ENCODE measurements at places on chromosomes 1 and 21.

GRCh38 chr1:162908780-162909179 lies 47.8 kb upstream of the CCDC190 start:
- no peak for DNase-seq

DNA sequence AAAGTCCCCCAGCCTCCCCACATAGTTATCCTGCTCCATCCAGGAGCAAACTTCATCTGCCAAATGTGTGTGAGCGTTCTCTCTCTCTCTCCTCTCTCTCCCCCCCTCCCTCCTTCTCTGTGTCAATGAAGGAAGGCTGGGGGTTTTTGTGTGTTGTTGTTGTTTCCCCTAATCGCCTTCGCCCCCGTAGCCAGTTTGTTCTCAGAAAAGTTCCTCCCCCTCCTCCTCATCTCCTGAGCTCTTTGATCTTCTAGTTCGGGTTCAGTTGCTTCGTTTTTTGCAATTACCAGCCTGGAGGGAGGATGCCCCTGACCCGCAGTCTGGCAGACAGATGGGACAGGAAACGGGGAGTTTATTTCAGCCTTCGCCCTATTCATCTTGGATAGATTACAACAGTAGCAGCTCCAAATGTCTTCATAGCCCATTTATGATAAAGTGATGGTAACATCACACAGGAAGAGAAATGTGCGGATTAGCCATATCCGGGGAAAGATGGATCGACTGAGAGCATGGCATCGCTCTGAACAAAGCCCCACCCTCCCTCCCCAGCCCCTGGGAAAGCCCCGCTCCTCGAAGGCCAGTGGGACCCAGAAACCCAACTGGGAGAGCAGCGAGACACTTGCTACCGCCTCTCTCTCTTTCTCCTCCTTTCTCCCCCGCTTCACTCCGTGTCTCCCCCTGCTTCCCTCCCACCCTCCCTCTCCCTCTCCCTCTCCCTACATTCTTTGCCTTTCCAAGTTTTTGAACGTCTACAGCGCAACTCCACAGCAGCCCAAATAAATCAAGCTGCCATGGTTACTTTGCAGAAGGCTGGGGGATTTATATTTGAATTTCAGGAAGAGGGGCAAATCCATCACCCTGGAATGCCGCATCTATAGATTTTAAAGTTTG lies 139.7 kb upstream of the ARHGEF16 start:
- DNase-seq = no peak

GRCh38 chr1:96360036-96360795 lies 361.4 kb upstream of the PTBP2 start:
- no peak for DNase-seq

DNA sequence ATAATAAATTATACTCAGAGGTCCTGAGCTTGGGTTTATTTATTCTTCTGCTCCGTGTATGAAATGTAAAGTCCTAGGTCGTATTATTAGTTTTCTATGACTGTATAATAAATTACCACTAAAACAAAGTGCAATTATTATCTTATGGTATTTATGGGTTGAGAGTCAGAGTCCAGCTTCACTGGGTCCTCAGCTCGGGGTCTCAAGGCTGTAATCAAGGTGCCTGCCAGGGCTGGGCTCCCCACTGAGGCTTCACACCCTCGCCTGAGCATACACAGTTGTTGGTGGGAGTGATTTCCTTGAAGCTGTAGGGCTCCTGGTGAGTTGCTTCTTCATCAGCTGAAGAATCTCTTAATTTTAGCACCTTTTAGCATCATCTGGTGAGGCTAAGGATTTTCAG lies 15.2 kb downstream of the UBASH3A start:
- no peak for DNase-seq

GRCh38 chr1:83762039-83762365 lies 236.9 kb downstream of the TTLL7 start:
- DNase-seq = no peak

DNA sequence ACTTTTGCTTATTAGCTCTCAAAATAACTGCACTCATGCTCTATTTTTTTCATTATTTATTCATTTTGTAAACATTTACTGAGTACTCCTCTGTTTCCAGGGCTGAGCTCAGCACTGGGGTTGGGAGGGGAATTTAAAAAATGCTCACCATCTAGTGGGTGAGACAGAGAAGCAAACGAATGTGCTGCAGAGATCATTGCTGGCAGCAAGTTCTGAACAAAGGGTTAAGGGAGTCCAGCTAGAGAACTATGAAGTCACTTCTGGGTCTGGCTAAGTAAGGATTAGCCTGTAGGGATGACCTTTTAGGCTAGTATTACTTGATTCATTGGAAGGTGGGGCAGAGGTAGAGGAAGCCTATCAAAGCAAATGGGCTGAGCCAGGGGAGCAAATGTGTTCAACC lies 99.1 kb upstream of the ZNF644 start:
- DNase-seq = no peak

DNA sequence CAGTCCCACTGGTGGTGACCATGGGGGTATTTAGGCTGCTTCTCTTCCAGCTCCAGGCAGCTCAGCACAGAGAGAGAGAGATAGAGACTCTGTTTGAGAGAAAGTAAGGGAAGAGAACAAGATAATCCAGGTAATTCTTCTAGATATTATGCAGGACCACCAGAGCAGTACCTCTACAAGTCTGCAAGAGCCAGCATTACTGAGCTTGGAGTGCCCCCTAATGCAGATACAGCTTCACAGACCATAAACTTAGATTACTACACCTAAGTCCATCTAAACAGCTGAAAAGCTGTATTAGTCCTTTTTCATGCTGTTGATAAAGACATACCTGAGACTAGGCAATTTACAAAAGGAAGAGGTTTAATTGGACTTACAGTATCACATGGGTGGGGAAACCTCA lies 570.3 kb downstream of the LRRIQ3 start:
- DNase-seq = no peak

DNA sequence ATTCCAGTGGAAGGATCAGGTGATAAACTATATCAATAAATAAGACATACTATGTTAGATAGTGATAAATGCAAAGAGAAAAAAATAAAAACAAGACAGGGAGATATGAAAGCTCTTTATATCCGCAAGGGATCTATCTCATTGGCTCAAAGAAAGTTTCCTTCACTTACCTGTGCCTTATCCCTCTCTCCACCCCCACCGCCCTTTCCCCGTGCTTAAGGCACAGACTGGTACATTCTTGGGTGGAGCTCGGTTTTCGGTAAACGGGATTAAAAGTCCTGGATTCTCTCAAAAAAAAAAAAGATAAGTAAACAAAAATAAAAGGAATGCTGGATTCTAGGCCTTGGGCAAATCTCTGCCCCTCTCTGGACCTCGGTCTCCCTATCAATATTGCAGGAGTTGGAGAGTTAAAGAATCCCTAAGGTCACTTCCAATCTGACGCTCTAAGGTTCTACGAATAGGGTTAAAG lies 593 bp upstream of the DNAJC16 start:
- DNase-seq = no peak

GRCh38 chr21:38506661-38507281 lies 8.5 kb upstream of the ERG start:
- no peak for DNase-seq

- DNase-seq = peak; percentile 65
Observed at GRCh38 chr1:16032388-16033102, 10.7 kb downstream of the CLCNKA start.

DNA sequence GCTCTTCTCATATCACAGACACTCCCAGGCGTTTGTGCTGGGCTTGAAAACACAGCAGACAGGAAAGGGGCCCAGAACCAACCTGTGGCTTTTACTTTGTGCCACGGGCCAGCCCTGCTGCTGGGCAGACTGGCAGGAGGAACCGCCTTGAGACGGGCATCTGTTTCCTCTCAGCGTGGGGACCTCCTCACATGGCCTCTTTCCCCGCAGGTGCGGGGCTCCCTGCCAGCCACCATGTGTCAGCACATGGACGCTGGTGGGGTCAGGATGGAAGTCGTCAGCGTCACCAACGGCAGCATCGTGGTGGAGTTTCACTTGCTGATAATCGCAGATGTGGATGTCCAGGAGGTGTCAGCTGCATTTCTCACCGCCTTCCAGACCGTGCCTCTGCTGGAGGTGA lies 47.8 kb downstream of the UMODL1 start:
- no peak for DNase-seq

GRCh38 chr1:2507744-2508155 lies 18.6 kb downstream of the PANK4 start:
- DNase-seq = no peak

GRCh38 chr1:74690364-74690696 lies 16.7 kb upstream of the ERICH3 start:
- no peak for DNase-seq

DNA sequence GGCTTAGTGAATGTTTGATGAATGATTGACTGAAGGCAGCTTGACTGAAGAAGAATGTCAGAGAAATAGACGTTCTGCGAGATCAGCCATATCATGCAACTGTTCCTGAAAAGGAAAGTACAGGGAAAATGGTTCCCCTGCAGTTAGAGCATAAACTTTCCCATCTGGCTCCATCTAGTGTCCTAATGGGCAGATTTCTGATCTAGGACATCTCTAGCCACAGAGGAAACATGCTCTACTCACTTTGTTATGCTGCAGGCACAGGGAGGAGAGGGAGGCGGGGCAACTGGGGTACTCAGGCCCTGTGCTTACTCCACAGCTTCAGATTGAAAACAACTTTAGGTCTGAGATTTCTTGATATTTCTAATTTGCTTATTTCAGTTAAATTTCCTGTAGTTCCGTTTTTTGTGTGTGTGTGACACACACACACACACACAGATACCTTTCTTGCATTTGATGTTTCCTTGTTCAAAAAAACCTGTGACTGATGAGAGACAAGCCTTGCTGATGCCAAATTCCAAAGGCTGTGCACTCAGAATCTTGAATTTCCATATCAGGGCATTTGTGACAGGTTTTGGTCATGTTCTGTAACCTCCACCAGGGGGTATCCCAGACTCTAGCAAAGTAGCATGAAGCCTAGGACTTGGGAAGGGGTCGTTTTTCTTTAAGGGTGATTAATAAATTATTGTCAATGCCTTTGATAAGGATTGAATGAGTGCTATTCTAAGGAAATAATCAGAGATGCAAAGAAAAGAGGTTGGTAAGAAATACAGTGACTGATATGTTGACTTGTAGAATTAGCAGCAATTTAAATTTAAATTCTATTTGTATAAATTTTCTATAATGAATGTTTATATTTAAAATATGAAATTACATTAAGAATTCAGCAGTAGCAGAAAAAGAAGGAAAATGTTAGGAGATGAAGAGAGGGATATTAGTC lies 139.7 kb upstream of the BEND5 start:
- peak; percentile 13 for DNase-seq

DNA sequence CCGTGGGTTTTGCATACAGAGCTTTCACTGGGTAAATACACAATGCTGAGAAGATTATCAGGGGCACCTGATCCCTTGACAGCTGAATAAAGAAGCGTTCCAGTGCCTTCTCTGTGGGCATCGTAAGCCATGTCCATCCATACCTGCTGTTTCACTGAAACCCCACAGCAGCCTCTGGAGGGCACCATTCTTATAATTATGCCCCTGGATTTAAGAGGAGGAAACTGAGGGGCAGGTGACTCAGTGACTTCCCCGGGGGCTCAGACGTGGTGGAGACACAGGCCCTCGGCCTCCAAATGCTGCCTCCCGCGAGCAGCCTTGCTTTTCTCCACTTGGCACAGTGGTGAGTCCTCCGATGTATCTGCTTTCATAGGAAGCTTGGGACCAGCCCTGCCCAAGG lies 56.7 kb downstream of the B3GALT5 start:
- no peak for DNase-seq

GRCh38 chr1:66012106-66012784 lies 219.6 kb downstream of the PDE4B start:
- no peak for DNase-seq

- no peak for DNase-seq
Observed at GRCh38 chr1:246155923-246156322, 351.2 kb downstream of the SMYD3 start.

- no peak for DNase-seq
Observed at GRCh38 chr1:171250263-171250662, 2.0 kb downstream of the FMO1 start.

DNA sequence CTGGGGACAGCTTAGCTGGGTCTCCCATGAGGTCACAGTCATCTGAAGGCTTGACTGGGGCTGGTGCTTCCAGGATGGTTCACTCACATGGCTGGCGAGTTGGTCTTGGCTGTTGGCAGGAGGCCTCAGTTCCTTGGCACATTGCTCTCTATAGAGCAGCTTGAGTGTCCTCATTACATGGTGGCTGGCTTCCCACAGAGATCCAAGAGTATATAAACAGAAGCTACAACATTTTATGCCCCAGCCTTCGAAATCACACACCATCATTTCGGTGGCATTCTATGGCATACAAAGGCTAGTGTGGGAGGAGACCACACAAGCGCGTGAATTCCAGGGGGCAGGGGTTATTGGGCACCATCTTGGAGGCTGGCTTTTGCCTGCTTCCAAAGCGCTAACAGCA lies 63.0 kb downstream of the ALPL start:
- DNase-seq = no peak

DNA sequence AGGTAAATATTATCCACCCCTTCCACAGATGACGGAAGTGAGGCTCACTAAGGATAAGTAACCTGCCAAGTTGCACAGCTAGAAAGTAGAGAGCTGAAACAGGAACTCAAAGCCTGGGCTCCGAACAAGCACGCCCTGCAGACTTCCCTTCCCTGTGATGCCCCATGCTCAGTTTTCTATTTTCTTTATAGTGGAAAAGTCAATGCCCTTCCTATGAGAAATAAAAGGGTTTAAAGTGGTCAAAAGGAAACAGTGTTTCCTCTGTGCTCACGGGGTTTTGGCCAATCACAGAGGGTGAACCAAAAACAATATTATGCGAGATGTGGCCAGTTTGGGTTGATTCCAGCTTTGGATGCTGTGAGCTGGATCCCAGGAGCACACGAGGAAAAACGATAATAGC lies 44.5 kb downstream of the DDR2 start:
- DNase-seq = no peak

GRCh38 chr1:239617731-239618130 lies 231.4 kb downstream of the CHRM3 start:
- no peak for DNase-seq

DNA sequence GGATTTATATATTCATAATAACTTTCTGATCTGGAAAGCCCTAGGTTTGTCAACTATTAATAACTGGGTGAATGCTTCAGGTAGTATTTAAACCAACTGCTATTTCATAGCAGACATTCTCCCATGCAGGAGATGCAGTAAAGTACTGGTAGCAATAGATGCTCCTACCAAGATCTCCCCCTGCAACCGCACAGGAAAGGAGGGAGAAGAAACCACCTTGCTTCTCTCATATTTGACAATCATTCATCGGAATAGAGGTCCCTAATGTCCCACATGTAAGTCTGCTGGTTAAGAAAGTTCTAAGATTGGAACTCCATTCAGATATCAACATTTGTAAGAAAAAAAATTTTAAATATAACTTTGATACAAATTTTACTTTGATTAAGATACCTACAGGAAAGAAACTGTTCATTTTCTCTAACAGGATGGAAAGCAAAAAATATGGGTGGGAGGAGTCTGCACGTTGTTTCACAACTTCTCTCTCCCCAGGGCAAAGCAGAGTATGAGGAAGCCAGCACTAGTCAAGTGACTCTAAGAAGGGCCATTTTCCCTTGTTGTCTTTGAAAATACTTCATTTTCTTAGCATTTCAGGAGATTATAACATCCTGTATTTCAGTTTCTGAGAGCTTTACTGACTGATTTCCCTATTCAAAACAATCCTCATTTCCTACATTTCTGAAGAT lies at the start of gene PYHIN1:
Gene PYHIN1, plus strand, starts transcription at position 498 of the 683 bp plus-strand sequence. CDS start 5,359 bp downstream, outside the sequence.
- DNase-seq = no peak

GRCh38 chr1:182317611-182318161 lies 73.9 kb downstream of the GLUL start:
- DNase-seq = no peak

GRCh38 chr1:204566583-204566955 lies 50.4 kb downstream of the MDM4 start:
- no peak for DNase-seq

- peak; percentile 71 for DNase-seq
Observed at GRCh38 chr1:226001963-226002666, 3.0 kb upstream of the SDE2 start.

- DNase-seq = no peak
Observed at GRCh38 chr1:217431395-217431794, 199.5 kb downstream of the GPATCH2 start.

All from putamen (tissue), 1 donor.